ENCODE measurements at places on chromosomes 5 and 9. TPM values are rescaled to one million over a fixed set of nuclear protein-coding genes. Genes with fewer than 3 reads are reported as not detected.

HRCT1 gene
- 12.8 TPM for total RNA-seq

SLC4A9 gene
- not detected for total RNA-seq

PCDHB6 gene
- 2.2 TPM for total RNA-seq

ZNF483 gene
- 16.4 TPM for total RNA-seq

PCDHAC2 gene
- total RNA-seq: 2.8 TPM

PIP5K1B gene
- 11.1 TPM for total RNA-seq

BSPRY gene
- total RNA-seq: 35.3 TPM

FBP2 gene
- total RNA-seq: not detected

CYLC2 gene
- not detected for total RNA-seq

DNA sequence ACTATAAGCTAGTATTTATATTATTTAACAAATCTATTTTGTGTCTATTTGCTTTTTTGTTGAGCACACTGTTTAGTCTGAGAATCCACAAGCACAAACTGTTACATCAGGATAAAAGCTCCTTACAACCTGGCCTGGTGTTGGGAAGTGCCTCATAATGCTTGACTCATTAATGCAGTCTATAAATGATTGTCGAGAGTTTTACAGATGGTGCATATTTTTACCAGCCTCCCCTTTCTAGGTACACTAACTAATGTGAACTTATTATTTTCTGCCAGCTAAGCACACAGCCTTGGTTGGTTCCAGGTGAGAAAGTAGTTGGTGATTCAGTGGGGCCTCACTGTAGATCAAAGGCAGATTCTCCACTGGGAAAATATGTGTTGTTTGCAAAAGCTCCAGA lies 151.0 kb upstream of the ADAMTS16 start:
- H3K4me1 ChIP-seq: no peaks in the 10 kb centered on the region
- no peak overlapping the region for H3K27ac ChIP-seq
- no peaks in the 10 kb centered on the region for H3K27me3 ChIP-seq

- H3K4me1 ChIP-seq: peaks cover 12% of the 10 kb centered on the region
- H3K36me3 ChIP-seq: no peaks in the 10 kb centered on the region
- no peak for DNase-seq
- H3K27ac ChIP-seq: no peak within 1 kb of the TSS
- no peaks in the 10 kb centered on the region for H3K27me3 ChIP-seq
Observed at GRCh38 chr5:136028782-136029742, at the start of gene TGFBI. TGFBI (plus strand) TSS chr5:136028988; CDS start chr5:136029056, 68 bp downstream.

- H3K4me3 ChIP-seq: no peak overlapping the region
- peaks cover 13% of the 10 kb centered on the region for H3K4me1 ChIP-seq
Observed at GRCh38 chr9:83281306-83282255, 218.6 kb upstream of the RASEF start.

- H3K4me1 ChIP-seq: peaks cover 8% of the 10 kb centered on the region
- no peaks in the 10 kb centered on the region for H3K36me3 ChIP-seq
- no peak for DNase-seq
- no peak overlapping the region for H3K27ac ChIP-seq
- no peaks in the 10 kb centered on the region for H3K27me3 ChIP-seq
- no peak overlapping the region for H3K4me3 ChIP-seq
Observed at GRCh38 chr9:133995012-133995896, 3.1 kb upstream of the VAV2 start.

DNA sequence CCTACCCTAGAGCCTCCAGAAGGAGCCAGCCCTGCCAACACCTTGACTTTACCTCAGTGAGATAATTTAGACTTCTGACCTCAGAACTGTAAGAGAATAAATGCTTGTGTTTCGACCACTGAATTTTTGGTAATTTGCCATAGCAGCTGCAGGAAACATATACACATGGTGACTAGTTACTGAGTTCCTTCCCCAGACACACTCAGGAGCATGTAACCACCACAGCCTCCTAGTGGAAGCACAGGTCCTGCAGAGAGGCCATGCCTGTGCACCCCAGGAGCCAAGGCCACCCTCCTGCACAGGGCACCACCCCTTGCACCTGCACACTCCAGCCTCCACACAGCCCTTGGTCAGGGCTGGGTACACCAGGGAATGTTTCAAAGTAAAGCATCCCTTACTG lies 7.6 kb upstream of the CAMSAP1 start:
- no peak overlapping the region for H3K4me3 ChIP-seq
- H3K27me3 ChIP-seq: no peaks in the 10 kb centered on the region
- peak; percentile 3 for DNase-seq
- H3K4me1 ChIP-seq: no peaks in the 10 kb centered on the region
- no peak overlapping the region for H3K27ac ChIP-seq

GRCh38 chr5:124591583-124591982 lies 154.9 kb downstream of the ZNF608 start:
- no peaks in the 10 kb centered on the region for H3K36me3 ChIP-seq
- H3K27ac ChIP-seq: no peak overlapping the region
- H3K27me3 ChIP-seq: no peaks in the 10 kb centered on the region
- no peak overlapping the region for H3K4me3 ChIP-seq

- no peak overlapping the region for H3K27ac ChIP-seq
- H3K36me3 ChIP-seq: no peaks in the 10 kb centered on the region
- no peaks in the 10 kb centered on the region for H3K27me3 ChIP-seq
- H3K4me3 ChIP-seq: no peak overlapping the region
Observed at GRCh38 chr9:98964201-98964600, 20.5 kb downstream of the COL15A1 start.

- no peak overlapping the region for H3K27ac ChIP-seq
- DNase-seq: no peak
- no peaks in the 10 kb centered on the region for H3K36me3 ChIP-seq
Observed at GRCh38 chr5:41656597-41656996, 146.2 kb upstream of the PLCXD3 start.

DNA sequence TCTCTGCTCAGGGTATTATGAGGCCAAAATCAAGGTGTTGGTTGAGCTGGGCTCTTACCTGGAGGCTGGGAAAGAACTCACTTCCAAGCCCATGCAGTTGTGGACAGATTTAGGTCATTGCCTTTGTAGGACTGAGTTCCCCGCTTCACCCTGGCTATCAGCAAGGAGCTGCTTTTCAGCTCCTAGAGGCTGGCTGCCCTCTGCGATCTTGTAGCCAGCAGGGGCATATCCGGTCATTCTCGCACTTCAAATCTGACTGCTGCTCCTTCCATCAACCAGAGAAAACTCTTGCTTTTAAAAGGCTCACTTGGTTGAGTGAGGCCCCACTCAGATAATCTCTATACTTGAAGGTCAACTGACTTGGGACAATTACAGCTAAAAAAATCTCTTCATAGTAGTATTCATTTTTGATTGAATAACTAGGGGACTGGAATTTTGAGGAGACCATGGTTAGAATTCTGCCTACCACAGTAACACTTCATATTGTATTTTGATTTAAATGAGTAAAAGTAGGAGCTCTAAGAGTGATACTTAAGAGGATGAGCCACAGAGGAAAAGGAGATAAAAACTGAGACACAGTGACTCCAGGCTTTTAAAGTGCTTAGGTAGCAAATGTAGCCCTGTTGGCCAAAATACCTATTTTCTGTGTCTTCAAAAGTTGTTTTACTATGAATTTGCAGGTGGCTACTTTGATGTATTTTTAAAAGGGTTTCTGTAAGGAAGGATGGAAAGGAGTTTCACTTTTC lies 137.4 kb downstream of the CD180 start:
- DNase-seq: no peak
- H3K27ac ChIP-seq: no peak overlapping the region
- no peaks in the 10 kb centered on the region for H3K4me1 ChIP-seq
- no peak overlapping the region for H3K4me3 ChIP-seq
- no peaks in the 10 kb centered on the region for H3K36me3 ChIP-seq

DNA sequence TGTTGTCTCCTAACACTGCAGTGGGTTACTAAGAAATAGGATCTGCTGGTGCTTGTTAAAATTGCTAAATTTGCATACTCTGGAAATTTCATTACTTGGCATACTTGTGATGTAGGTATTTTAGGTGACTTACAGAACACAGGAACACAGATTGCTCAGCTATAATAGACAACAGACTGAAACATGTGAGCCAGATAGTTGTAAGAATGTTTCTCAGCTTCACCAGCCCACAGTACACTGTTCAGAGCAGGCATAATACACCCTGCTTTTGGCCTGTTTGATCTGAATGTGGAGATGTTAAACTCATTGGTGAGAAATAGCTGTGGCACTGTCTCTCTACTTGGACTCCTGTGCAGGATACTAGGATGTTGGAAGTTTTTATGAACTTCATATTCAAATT lies 275.7 kb downstream of the CSNK1G3 start:
- H3K36me3 ChIP-seq: no peaks in the 10 kb centered on the region
- no peak for DNase-seq

DNA sequence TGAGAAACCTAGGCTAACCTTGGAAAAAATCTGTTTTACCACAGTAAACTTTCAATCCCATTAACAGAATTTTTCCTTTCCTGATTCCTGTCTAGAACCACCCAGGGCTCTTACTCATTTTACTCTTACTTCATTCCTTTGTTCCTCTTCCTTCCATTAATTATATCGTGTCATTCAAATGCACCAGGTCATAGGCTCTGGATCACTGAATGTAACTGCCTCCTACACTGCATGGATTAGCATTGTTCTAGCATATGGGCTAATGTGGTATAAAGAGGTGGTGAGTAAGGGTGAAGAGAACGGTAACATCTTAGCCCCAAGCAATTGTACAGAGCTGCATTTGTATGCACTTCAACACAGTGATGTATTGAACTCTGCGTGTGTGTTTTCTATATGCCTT lies 49.5 kb upstream of the SPINK5 start:
- H3K27me3 ChIP-seq: no peaks in the 10 kb centered on the region
- no peak for DNase-seq
- no peaks in the 10 kb centered on the region for H3K4me1 ChIP-seq

DNA sequence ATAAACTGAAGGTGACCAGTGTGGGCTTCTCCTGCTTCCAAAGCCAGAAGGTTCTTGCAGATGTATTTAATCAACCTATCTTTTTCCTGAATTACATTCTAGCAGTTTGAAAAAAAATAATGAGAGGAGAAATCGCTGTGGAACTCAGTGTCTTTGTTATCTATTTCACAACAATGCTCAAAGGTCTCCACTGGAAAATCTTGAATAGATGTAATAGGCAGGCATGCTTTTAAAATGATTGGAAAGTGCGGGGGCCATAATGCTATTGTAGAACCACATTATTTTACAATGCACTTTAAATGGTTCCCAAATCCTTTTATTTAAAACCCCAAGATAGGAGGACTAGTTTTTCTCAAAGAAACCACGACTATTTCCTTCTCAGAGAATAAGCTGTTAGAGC lies 23.3 kb downstream of the ENC1 start:
- H3K4me1 ChIP-seq: no peaks in the 10 kb centered on the region
- H3K4me3 ChIP-seq: no peak overlapping the region

DNA sequence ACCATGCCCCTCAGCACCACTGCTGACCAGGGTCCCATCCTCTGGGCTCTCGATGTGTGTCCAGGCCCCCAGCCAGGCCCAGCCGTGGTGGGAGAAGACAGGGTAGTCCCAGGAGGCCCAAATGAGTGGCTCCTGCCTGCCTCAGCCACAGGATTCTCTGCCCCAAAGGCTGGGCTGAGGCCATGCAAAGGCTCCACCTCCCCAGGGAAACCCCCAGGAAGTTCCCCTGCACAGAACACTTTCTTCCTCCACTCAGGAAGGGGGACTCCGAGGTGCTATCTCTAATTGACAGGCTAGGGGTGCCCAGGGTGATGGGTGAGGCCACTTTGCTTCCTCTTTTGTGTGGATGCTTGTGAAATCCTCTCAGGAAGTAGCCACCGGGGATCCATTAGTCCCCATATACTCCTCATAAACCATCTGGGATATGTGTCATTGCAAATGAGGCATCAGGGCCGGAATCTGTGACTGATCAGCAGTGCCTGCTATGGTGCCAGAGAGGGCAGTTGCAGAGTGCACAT lies 23.1 kb upstream of the TDRD7 start:
- no peaks in the 10 kb centered on the region for H3K36me3 ChIP-seq
- H3K4me1 ChIP-seq: no peaks in the 10 kb centered on the region
- no peak for DNase-seq
- H3K4me3 ChIP-seq: no peak overlapping the region

- peak overlapping the region; percentile 62 for H3K4me3 ChIP-seq
- H3K4me1 ChIP-seq: no peaks in the 10 kb centered on the region
- H3K27me3 ChIP-seq: no peaks in the 10 kb centered on the region
- no peaks in the 10 kb centered on the region for H3K36me3 ChIP-seq
- DNase-seq: no peak
Observed at GRCh38 chr5:74765929-74766328, 988 bp downstream of the GFM2 start.

DNA sequence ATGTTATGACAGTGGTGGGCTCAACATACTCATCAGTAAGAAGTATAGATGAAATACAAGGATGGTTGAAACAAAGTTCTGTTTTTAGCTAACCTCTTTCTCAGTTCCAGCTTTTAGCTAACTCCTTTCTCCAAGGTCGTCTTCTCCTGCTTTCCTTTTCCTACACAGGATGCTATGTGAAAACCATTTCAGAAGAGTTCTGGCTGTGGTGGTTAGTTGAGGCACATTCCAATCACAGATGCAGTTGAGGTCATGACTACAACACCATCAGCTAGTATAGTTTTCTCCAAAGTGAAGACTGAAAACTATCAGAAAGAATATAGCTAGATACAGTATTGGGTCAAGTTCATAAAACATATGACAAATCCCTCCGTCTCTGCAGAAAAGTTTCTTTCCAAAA lies 477.7 kb upstream of the C9orf72 start:
- no peak for DNase-seq
- no peak overlapping the region for H3K27ac ChIP-seq
- no peaks in the 10 kb centered on the region for H3K36me3 ChIP-seq
- no peaks in the 10 kb centered on the region for H3K27me3 ChIP-seq
